ENCODE measurements at places on chromosomes 7 and 10.

DNA sequence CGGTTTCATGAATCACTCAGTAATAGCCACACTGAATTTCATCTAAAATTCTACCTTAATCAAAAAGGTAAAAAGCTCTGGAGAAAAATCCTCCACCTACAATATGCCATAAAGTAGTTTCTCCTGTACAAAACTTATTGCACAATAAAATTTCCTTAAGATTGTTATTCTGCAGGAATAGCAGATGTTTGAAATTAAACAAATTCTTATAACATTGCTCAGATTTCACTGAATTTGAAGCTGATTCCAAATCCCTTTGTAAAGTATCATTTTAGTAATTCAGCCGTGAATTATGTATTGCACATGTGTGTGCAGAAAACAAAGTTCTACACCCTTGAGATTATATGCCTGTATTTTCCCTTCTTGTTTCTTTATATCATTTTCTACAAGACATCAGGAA, 123.8 kb downstream of the AMPH start:
- DNase-seq, result no peak

DNA sequence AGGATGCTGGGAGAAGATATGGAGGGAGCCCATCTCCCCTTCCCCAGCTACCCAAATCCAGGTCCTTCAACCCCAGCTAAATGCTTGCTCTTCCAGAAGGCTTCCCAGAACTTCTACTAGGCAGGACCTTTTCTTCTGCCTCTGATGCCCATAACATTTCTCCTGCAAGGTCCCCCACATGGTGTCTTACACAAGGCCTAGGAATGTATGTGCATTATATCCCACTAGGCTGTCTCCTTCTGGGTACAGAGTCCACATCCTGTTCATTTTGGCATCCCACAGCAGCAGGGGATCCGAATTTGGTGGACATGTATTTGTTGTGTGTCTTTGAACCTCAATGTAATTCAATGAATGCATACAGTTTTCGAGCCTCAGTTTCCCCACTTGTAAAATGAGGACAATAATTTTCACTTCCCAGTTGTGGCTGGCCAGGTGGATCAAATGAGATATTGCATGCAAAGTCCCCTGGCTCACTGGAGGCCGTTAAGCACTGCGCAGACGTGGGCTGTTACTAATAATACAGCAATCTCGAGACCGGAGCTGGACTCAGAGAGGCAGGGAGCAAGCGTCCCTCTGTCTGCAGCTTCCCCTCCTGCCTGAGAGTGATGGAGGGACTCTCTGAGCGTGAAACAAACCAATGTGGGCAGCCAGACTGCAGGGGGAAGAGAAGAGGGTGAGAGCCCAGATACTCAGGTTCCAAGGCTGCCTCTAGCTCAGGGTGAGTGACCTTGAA, 18.6 kb upstream of the YWHAG start:
- no peak for DNase-seq

DNA sequence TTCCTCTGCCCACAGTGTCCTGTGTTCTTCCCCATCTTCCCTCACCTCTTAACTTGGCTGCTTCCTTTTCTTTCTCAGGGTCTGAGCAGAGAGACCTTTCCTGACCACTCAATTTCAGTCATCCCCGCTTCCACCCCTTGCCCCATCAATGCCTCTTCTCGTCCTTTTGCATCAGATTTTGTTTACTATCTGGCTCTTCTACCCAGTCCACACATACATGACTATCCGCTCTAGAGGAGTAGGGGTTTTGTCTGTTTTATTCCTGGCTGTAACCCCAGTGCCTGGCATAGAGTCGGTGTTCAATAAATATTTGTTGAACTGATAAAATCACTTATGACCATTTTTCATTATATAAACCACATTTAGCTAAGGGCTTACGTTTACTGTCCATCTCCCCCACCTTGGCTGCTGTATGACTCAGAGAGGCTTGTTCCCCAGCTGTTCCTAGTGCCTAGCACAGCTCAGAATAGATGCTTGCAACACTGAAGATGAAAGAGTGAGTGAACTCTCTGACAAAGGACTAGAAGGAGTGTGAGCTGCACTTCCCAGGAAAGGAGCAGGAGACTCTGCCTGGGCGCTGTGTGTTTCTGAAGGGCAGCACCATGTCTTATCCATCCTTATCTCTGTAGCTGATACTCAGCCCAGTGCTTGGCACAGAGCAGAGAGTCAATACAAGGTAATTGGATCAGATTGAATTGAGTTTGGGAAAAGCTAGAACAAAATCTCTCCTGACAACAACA, 21.9 kb downstream of the ARID5B start:
- DNase-seq, result no peak

DNA sequence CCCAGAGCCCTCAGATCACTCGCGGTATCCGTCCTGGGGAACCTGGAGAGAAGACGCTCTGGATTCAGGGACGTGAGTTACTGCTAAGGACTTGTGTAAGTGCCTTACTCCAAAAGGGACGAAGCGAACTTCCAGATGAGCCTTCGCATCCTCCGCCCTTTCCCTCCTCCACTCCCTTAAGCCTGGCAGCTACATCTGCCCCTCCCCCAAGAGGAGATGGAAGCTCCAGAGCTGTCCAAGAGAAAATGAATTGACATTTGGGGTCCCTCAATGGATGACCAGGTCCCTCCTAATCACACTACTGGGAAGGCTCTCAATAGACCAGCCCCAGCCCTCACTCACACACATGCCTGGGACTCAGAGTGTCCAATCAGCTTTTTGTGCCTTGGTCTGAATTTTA, 31.3 kb upstream of the GDF10 start:
- DNase-seq, result peak; percentile 47

DNA sequence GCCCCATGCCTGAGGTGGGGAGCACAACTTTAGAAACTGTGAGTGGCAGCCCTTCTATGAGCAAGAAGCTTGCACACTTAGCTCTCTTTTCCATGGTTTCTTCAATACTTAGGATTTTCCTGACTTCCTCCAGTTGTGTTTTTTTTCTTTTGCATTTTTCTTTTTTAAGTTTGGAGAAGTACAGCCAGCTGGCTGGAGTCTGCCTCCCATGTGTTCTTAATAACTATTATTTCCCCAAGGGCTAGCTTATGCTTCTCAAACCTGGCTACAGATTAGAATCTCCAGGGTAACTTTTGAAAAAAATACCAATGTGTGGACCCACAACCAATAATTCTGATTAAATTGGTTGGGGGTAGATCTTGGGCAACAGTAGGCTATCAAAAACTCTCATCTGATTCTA, 37.4 kb upstream of the MEOX2 start:
- DNase-seq, result no peak

DNA sequence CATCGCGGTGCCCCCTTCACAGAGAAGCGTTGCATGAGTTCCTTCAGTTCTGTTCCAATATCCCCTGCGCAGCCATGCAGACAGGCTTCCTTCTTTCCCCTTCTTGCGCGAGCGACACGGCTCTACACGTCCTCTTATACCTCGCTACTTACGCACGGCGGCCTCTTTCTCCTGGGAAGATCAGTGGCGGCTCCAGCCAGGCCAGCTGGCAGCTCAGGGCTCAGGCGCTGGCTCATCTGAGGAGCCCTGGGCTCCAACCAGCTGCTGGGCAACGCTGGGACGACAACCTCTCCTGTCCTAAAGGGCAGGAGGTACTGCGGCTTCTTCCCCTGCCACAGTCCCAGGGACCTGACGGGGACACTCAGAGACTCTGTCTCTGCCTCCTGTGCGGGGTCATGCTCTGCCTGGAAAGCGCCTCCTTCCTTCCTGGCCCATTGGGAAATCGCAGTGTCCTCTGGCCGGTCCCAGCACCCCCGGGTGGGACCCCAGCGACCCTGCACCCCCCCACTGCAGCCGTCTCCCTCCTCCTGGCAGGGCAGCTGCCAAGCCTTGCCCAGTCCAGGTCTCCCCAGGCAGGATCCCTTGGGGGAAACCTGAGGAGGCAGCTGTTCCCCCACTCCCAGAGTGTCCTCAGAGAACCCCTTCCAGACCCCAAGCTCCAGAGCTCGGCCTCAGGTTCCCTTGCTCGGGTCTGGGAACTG, 5.0 kb upstream of the FAM20C start:
- no peak for DNase-seq

GRCh38 chr7:55574051-55574717, 1.9 kb upstream of the VOPP1 start:
- DNase-seq, result no peak

DNA sequence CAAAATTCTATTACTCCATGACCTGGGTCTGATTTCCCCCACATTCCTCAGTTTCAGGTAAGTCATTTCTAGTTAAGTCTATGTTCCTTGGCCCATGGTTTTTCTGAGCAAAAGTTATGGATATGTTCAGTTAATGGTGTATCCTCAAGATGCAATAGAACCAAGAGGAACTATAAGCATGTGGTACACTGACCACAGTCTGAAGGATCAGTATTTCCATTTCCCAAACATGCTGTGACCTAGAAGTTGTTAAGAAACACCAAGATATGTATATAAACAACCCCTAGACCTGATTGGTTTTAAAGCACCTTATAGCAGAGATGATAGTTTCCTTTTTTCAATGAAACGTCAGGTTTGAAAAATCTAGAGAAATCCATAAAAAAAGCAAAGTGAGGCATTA, 94.2 kb upstream of the ABCB5 start:
- no peak for DNase-seq

DNA sequence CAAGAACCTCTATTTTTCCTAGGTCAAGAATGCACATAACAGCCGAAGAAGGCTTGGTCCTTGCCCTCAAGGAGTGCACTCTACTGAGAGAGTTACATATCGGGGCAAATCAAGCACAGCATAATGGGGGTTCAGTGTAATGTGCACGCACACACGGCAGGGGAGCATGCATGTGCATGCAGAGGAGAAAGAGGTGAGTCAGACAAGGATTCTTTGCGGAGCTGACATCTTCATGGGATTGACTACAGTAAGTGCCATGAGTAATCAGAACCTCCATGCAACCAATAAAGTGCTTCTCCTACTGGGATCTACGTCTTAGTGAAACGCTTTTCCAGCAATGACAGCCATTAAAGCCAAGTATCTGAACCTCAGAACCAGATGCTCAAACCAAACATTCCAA, 123.6 kb downstream of the RNF216 start:
- DNase-seq, result no peak

GRCh38 chr10:114605155-114605797, 52.8 kb downstream of the ABLIM1 start:
- no peak for DNase-seq

DNA sequence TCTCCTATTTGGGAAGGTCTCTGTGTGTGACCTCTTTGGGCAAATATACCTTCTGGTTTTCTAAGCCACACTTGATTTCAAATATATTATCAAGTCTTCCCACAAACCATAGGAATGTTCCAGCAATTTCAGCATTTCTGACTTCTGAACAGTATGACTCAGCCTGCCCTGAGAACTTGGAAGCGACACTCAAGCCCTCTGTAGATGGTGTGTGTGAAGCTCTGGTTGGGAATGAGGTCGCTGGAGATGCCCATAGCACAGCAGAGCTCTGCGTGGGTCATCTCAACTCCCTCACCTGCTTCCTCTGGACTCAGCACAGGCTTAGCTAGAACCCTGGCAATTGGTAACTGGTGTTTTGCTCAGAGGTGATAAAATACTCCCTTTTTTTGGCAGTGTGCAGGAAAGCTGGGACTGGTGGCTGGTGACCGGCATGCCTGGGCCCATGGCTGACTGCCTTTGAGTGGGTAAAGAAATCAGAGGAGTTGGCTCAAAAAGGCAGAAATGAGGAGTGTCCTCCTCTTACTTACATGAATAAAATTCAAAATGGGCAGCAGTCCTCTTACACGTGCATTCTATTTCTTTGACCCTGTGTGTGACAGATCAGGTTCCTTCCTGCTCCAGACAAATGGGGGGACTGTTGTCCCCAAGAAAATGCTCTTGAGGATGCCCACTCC, 87.5 kb upstream of the NRP1 start:
- no peak for DNase-seq

DNA sequence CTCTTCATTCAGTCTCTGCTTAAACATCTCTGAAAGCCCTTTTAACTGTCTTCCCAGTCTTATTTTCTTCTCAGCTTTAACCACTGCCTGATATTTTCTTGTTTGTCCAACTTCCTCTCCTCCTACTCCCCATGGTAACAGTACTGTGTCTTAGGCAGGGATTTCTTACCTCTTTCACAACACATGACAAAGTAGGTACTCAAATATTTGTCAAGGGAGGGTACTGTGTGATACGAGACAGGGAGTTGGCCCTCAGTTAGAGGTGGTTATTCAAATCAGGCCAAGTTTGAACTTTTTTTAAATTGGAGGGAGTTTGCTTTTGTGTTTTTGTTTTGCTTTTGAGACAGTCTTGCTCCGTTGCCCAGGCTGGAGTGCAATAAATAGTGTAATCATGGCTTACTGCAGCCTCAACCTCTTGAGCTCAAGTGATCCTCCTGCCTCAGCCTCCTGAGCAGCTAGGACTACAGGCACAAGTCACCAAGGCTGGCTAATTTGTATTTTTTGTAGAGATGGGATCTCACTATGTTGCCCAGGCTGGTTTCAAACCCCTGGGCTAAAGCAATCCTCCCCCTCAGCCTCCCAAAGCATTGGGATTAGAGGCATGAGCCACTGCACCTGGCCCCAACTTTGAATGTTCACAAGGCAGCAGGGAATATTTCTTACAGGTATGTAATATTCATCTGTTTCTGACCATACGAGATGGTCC, 2.5 kb upstream of the KPNA7 start:
- DNase-seq, result no peak

GRCh38 chr10:16792675-16793074, 24.5 kb downstream of the RSU1 start:
- DNase-seq, result no peak

DNA sequence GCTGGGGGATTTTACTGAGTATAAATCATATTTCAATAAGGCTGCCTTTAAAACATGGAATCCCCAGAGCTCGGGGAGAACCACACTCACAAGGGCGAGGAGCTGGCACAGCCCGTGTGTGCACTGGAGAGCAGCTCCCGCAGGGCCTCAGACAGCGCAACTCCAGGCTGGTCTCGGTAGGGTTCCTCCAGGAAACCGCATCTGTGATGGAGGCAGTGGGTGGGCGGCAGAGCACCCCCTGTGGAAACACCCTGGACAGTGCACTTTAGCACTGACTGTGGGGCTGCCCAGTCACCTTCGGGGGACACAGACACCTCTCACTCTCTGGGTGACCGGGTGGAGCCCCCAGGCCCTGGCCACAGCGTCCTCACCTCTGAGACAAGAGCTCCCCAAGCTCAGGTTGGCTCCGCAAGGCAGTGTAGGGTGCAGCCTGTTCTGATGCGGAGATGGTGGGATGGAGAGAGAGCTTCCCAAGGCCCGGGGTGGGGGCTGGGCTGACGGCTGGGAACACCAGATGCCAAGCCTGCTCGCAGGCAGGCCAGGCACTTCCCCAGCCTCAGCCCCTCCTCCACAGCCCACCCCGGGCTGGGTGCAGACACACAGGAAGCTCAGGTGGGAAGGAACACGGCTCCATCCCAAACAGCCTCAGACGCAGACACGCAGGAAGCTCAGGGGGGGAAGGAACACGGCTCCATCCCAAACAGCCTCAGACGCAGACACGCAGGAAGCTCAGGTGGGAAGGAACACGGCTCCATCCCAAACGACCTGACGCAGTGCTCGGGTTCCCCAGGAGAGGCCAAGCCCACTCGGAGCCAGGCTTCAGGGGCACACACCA, 224.4 kb downstream of the MAD1L1 start:
- peak; percentile 76 for DNase-seq

DNA sequence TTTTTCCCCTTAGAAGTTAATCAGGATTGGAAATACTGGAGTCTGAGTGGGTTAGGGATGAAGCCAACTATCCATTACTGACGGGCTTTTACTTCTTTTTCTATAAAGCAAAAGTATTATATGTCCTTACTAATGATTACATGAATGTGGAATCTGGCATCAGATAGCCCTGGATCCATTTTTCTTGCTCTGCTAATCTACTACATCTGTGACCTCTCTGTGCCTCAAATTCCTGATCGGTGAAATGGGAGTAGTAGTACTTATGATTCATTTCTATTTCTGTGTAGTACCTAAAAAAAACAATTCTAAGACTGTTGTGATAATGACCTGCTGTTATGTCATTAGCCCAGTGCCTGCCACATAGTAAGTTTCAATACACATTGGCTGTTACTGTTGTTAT, 621.6 kb downstream of the SORCS3 start:
- DNase-seq, result no peak
